ENCODE measurements at places on chromosomes 12 and 14.
A peak's percentile ranks its signal among the peaks of the same experiment; 100 is the strongest.

GRCh38 chr14:103520657-103521437 lies 1.8 kb downstream of the CKB start:
- DNase-seq: peak; percentile 46

DNA sequence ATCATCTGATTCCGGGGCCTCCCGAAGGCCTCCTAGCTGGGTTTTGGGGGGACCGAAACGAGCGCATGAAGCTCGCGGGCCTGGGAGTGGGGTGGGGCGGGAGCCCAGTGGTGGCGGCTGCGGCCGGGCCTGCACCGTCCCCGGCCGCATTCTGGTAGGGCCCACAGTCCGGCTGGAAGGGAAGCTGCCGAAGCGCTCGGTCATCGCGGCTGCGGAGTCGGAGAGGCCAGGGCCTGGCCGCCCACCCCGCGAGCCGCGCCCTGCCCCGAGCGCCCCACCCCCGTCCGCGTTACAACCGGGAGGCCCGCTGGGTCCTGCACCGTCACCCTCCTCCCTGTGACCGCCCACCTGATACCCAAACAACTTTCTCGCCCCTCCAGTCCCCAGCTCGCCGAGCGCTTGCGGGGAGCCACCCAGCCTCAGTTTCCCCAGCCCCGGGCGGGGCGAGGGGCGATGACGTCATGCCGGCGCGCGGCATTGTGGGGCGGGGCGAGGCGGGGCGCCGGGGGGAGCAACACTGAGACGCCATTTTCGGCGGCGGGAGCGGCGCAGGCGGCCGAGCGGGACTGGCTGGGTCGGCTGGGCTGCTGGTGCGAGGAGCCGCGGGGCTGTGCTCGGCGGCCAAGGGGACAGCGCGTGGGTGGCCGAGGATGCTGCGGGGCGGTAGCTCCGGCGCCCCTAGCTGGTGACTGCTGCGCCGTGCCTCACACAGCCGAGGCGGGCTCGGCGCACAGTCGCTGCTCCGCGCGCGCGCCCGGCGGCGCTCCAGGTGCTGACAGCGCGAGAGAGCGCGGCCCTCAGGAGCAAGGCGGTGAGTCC lies at the start of gene KLC1:
KLC1 (plus strand) TSS at position 528 of the 819 bp plus-strand sequence. CDS start 25,354 bp downstream, outside the sequence.
- DNase-seq: peak; percentile 70

DNA sequence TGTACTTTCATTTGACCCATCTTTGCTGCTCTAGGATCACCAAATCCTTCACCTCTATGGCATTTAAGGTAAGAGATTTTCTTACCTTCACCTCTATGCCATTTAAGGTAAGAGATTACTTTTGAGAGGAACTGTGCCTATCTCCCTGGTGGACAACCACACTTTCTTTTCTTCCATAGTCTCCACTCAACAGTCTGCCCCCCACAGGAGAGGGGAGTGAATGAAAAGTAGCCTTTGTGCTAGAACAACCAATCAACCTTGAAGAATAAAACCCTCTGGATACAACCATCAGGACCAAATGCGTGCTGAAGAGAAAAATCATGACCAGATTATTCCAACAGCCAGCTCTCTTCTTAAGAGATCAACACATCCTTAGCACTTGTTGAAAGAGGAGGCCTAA lies 258.6 kb upstream of the TMPO start:
- DNase-seq: no peak

- no peak for DNase-seq
Measured at GRCh38 chr12:26331960-26332359, 136.6 kb downstream of the SSPN start.

DNA sequence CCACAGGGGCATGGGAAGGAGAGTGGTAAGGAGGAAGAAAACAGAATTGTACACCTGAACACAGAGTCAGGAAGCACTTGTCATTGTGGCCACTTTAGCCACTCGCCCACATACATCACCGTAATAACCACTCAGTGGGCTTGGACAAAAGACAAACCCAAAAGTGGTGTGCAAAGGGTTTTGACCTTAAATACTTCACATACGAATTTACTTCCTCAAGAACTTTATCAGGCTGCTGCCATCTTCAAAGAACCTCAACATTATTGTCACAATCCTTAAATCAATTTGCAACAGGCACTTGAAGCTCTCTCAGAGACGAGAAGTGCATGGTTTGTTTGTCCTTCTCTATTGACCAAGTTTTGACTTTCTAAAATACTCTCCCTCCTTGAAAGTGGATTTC lies 187.3 kb upstream of the EGLN3 start:
- no peak for DNase-seq

DNA sequence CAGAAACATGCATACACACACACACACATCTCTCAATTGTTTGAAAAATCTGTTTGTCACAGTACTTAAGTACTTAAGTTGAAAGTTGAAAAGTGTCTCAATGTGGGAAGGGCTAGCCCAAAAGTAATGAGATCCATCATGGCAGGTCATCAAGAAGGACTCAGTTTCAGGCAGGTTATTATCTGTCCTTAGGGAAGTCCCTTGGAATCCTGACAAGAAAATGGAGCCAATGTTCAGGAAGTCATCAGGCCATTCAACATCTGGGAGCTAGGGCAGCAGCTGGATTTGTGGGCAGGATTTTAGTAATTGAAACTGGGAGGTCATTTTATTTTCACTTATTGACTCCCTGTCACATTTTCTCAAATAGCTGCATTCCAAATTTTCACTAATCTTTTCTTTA lies 56.0 kb downstream of the MSRB3 start:
- DNase-seq: no peak

DNA sequence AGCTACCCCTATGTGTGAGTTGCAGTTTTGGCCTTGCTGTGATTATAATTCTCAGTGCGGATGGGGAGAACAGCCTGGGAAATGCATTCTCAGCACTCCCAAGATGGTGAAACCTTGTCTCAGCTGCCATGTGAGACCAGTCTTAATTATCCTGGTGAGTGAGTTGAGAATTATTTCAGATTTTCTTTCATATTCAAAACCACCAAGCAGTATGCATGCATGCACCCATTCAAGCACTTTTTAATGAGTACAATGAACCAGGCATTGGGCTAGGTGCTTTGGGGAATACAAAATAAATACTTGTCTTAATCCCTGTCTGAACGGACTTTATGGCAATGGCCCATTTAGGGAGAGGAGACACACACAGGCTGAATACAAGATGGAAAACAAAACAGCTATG lies 94.7 kb downstream of the PTPN11 start:
- no peak for DNase-seq

- peak; percentile 3 for DNase-seq
Measured at GRCh38 chr12:26402648-26403047, 207.3 kb downstream of the SSPN start.

DNA sequence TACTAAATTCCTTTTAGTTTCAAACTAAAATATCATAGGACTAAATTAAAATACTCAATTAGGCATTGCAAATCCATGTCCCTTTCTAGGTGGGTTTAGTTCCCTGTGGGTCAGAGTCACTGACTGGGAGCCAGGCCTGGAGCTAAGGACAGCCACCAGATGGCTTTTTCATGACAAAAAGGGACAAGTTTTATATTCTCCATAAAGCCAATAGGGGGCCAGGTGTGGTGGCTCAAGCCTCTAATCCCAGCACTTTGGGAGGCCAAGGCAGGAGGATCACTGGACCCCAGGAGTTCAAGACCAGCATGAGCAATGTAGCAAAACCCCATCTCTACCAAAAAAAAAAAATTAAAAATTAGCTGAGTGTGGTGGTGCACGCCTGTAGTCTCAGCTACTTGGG lies 35.4 kb upstream of the EIF5 start:
- no peak for DNase-seq

DNA sequence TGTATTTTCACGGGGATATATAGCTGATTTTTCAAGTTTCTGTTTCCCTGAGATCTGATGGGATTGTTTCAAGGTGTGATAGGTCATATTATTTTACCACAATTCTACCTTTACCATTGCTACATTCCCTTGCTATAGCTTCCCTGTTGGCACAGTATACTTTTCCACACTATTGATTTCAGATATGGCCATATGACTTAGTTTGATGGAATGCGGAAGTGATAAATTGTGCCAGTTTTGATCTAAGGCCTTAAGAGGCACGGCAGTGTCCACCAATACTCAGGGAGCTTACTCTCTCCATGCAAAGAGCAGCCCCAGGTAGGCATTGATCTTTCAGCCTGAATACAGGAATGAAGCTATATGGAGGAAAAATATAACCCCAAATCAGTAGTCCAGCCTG lies 315.7 kb downstream of the SLC16A7 start:
- no peak for DNase-seq

DNA sequence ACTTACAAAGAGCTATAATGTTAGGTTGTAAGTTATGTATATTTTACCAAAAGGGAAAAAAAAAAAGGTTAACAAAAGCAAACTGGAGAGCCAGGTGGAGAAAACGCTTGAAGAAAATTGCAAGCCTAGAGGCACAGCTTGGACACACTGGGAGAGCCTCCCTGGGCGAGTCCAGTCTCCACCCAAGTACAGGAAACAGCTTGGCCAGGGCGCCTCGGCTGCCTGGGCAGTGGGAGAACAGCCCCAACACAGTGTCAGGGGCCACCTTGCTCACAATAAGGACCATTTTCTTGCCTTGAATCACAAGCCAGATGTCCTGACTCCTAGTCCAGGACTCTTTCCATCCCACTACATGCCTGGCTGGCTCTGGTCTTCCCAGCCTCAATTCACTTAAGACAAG lies 33.3 kb downstream of the TTC7B start:
- DNase-seq: no peak

- DNase-seq: no peak
Measured at GRCh38 chr14:85530626-85531025, 682 bp downstream of the FLRT2 start.

DNA sequence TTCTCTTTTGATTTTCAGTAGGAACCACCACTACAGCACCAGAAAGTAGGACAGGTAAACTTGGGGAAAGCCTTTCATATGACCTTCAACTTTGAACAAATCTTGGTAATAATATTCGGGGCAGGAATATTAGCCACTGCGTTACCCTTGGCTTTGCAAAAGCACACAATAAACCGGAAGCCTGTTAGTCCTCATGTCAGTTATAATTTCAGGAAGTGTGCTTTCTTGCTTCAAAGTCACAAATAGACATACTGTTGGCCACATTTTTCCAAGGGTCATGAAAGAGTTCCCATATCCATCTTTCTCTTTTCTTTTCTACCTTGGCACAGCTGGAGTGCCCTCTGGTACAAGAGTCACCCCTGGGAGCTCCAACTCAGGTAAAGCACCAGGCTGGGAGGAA lies 167.2 kb upstream of the CNTN1 start:
- no peak for DNase-seq

GRCh38 chr14:41362139-41362538 lies 244.5 kb upstream of the LRFN5 start:
- DNase-seq: no peak

DNA sequence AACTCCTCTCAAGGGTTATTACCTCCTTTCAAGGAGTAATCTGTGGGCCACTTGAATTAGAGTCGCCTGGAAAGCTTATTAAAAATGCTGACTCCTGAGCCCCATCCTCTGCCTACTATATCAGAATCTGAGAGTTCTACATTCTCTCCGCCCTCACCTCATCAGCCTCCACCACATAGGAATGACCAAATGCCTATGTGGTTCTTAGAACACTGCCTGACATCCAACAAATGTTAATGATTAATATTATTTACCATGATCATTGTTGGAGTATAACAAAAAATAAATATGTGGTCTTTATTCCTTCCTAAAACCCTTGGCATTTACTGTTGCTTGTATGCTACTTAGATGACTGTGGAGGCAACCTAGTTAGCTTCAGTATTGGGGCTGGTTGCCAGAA lies 91.9 kb downstream of the BBS10 start:
- no peak for DNase-seq

- DNase-seq: no peak
Measured at GRCh38 chr12:119705182-119705581, 37.2 kb downstream of the PRKAB1 start.

DNA sequence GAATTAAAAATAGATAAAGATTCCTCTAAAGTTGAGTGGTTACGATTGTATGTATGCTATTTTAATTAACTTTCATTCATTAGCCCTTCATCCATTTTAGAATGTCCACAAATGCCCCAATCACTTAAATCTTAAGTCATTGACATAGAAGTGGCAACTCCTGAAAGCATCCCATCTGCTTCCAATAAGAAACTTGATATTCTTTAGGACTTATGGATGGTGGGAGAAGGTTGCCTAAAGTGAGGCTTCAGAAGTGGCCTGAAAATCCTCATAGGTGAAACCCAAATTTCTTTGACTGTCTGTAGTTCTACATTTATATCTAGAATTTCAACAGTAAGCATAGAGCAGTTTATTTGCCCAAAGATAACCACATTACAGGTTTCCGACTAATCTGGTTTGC lies 161.7 kb upstream of the HMGA2 start:
- DNase-seq: no peak

- no peak for DNase-seq
Measured at GRCh38 chr12:127430401-127430800, 836.6 kb upstream of the TMEM132C start.

Measured in iris pigment epithelial cell (primary cell).